ENCODE measurements at places on chromosomes 11 and 22.

DNA sequence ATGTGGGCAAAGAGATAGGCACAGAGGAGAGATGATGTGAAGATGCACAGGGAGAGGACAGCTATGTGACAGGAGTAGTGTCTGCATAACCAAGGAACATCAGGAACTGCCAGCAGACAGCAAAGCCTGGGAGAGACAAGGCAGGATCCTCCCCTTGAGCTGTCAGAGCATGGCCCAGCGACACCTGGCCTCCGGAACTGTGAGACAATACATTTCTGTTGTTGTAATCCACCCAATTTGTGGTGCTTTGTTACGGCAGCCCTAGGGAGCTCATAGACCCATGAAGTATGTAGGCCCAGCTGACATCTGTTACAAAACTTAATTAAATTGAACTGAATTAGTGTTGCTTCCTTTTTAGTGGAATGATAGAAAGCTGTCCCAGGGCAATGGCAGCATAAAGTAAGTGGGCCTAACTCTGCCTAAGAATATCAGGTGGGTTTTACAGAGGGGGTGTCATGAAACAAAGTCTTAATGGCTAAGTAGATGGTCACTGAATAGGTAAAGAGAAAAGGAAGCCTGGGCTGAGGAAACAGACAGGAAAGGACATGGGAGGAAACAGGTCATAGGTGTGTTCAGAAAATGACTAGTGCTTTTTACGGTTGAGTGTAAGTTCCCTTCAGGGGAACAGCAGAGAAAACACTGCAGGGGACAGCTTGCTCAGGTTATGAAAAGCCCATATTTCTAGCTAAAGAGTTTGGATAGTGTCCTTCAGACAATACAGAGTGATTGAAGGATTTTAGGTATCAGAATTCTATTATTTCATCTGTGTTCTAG, 24.8 kb downstream of the RASSF10 start:
- DNase-seq: no peak
- no peak overlapping the region for H3K4me3 ChIP-seq
- no peak overlapping the region for H3K27ac ChIP-seq
- H3K27me3 ChIP-seq: no peaks in the 10 kb centered on the region

GRCh38 chr11:117684731-117685130, 112.3 kb downstream of the DSCAML1 start:
- H3K27ac ChIP-seq: no peak overlapping the region
- H3K4me3 ChIP-seq: no peak overlapping the region
- no peaks in the 10 kb centered on the region for H3K36me3 ChIP-seq
- DNase-seq: no peak

DNA sequence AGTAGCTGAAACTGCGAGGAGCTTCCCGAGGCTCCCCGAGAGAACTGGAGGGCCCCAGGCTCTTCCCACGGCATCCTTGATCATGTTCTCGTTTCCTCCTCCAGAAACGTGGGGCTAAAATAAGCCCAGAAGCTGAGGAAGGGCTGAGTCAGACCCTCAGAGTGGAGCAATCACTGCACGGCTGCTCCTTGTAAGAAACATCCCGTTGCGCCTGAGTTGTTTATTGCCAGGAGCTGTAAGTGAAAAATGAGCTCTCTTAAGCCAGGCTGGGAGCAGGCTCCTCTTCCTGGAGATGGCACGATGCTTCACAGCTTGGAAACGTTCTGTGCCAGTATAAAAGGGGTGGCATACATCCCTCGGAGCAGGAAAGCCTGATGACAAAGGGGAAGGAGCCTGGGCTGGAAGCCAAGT, 47.3 kb upstream of the SYN3 start:
- no peaks in the 10 kb centered on the region for H3K36me3 ChIP-seq
- no peak for DNase-seq
- no peak overlapping the region for H3K27ac ChIP-seq
- no peaks in the 10 kb centered on the region for H3K27me3 ChIP-seq
- H3K4me3 ChIP-seq: no peak overlapping the region

- no peaks in the 10 kb centered on the region for H3K36me3 ChIP-seq
- H3K27me3 ChIP-seq: no peaks in the 10 kb centered on the region
- H3K27ac ChIP-seq: no peak overlapping the region
- H3K4me1 ChIP-seq: no peaks in the 10 kb centered on the region
These were observed 331.8 kb downstream of the DYNC2H1 start for GRCh38 chr11:103441021-103441420.

DNA sequence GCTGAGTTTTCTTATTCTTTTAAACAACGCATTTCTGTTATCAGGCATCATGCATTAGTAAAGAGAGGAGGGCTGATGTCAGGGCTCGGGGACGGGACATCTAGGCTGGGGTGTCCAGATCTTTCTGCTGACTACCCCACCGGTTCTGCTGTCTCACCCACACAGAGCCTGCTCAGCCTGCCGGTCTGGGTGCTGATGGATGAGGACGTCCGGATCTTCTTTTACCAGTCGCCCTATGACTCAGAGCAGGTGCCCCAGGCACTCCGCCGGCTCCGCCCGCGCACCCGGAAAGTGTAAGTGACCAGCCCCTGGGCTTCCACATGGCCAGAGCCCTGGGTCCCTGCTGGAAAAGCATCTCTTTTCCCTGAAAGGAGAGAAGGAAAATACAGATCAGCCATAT, 9.4 kb downstream of the NCF4 start:
- no peak overlapping the region for H3K27ac ChIP-seq
- no peaks in the 10 kb centered on the region for H3K27me3 ChIP-seq
- no peak for DNase-seq

DNA sequence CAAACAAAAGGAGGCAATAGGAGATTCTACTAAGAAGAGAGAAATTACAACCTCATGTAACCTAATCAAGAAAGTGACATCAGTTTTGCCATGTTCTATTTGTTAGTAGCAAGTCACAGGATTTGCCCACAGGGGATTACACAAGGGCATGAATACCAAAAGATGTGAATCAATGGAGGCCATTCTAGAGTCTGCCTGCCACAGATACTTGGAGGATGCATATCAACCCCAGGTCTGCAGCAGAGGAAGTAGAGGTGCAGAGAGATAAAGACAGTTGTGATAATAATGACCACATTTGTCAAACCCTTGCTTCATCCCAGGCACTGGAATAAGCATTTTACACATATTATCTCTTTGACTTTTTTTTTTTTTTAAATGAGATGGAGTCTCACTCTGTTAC, 2.4 kb upstream of the ASCC2 start:
- no peak overlapping the region for H3K4me3 ChIP-seq
- H3K36me3 ChIP-seq: no peaks in the 10 kb centered on the region
- no peak overlapping the region for H3K27ac ChIP-seq
- peaks cover 5% of the 10 kb centered on the region for H3K4me1 ChIP-seq
- DNase-seq: peak; percentile 37

GRCh38 chr11:35349897-35350296, 69.5 kb downstream of the SLC1A2 start:
- no peaks in the 10 kb centered on the region for H3K27me3 ChIP-seq
- H3K36me3 ChIP-seq: no peaks in the 10 kb centered on the region
- H3K4me3 ChIP-seq: no peak overlapping the region
- no peak overlapping the region for H3K27ac ChIP-seq

DNA sequence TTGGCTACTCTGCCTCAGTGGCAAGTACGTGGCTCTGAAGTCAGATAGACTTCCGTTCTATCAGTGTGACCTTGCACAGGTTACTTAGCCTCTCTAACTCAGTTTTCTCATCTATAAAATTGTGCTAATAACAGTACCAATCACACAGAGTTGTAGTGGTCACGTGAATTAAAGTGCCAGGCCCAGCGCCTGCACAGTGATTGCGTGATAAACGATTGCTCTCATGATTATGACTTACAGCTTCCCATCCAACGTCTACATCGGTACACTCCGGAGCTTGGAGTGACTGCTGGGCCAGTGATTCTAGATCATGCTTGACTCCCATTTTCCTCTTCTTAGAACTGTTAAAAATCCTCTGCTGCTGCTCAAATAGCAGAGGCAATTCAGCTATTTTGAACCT, 221.8 kb downstream of the CEP164 start:
- no peak overlapping the region for H3K4me3 ChIP-seq
- no peaks in the 10 kb centered on the region for H3K36me3 ChIP-seq
- H3K27me3 ChIP-seq: no peaks in the 10 kb centered on the region
- DNase-seq: no peak
- no peak overlapping the region for H3K27ac ChIP-seq

DNA sequence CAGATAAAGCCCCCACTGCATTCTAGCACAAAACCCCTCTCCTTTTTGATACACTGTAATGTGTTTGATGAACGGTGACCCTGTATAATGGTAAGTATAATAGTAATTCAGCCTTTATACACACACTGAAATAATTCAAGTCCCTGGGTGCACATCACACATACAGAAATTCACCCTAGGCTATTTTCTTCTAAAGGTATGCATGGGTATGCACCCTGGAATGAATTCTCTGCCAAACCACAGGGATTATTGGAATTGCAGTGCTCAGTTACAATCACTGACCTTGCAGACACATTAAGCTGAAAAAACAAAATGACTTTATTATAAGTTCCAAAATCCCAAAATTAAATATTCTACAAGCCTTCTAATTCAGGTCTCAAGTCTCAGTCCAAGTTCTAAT, 245.9 kb upstream of the FAT3 start:
- DNase-seq: no peak
- H3K4me3 ChIP-seq: no peak overlapping the region
- no peaks in the 10 kb centered on the region for H3K36me3 ChIP-seq
- H3K27me3 ChIP-seq: no peaks in the 10 kb centered on the region
- no peak overlapping the region for H3K27ac ChIP-seq
